Nasal cavity respiratory epithelium epithelial cell of viscerocranial mucosa (primary cell): ENCODE measurements at places on chromosomes 4 and X. TPM values are rescaled to one million over a fixed set of nuclear protein-coding genes. Genes with fewer than 3 reads are reported as not detected.

MAGEB2 gene
- total RNA-seq, result not detected in 2 replicates

TEX13C gene
- total RNA-seq, result not detected in 2 replicates

RPL34 gene
- 545 and 716 TPM in 2 replicates for total RNA-seq

CAPN6 gene
- under 0.01 TPM in 1 of 2 replicates, not detected in the other for total RNA-seq

KLHL15 gene
- 7.8 and 10.3 TPM in 2 replicates for total RNA-seq

CTAG1B gene
- total RNA-seq, result not detected in 2 replicates

CT45A2 gene
- not detected in 2 replicates for total RNA-seq

SPON2 gene
- total RNA-seq, result 3.1 and 16.9 TPM in 2 replicates

XKRX gene
- 0.64 and 1.0 TPM in 2 replicates for total RNA-seq

MAGEA2B gene
- not detected in 2 replicates for total RNA-seq

NAA11 gene
- not detected in 2 replicates for total RNA-seq

TECRL gene
- total RNA-seq, result not detected in 2 replicates

PF4V1 gene
- not detected in 2 replicates for total RNA-seq
